ENCODE measurements at places on chromosomes 11 and 22.
A peak's percentile ranks its signal among the peaks of the same experiment; 100 is the strongest.

DNA sequence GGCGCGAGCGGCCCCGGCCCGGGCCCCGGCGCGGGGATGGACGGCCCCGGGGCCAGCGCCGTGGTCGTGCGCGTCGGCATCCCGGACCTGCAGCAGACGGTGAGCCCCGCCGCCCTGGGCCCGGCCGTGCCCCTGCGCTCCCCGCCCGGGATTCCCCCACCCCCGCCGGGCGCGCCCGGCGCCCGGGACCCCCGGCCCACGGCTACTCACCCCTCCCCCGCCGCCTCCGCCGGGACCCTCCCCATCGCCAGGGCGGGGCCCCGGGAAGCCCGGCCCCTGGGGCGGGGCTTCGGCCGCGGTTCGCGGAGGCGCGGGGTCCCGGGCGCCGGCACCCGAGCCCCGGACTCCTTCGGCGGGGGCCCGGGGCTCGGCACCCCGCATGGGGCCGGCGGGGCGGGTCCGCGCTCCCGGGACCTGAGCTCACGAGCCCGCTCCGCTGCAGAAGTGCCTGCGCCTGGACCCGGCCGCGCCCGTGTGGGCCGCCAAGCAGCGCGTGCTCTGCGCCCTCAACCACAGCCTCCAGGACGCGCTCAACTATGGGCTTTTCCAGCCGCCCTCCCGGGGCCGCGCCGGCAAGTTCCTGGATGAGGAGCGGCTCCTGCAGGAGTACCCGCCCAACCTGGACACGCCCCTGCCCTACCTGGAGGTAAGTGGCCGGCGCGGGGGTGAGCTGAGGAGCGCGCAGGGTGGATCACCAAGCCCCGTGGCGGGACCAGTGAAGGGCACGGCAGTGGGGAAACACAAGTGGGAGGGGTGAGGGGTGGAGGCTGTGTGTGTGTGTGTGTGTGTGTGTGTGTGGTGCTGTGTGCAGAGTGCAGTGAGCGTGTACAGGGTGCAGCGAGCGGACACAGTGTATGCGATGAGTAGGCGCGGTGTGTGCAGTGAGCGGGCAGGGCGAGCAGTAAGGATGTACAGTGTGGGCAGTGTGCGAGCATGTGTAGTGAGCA lies 2.3 kb downstream of the SHANK3 start:
- DNase-seq: no peak

GRCh38 chr11:64721359-64721699 lies 1.7 kb downstream of the NRXN2 start:
- no peak for DNase-seq

DNA sequence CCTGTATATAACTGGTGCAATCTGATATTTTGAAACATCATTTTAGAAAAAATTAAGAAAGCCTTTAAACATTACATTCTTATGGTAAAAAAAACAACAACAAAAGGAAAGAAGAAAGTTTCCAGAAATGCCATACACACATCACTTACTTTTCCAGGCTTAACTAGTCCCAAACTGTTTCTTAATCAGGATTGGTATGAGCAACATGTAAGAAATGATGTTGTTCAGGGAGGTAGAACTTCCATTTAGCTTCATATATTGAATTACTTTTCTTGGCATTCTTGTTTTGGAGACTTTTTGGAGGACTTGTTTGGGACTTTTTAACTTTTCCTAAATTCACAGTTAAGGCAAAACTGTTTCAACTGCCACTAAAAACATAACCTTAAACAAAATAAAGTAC lies 791.5 kb downstream of the METTL15 start:
- DNase-seq: no peak

DNA sequence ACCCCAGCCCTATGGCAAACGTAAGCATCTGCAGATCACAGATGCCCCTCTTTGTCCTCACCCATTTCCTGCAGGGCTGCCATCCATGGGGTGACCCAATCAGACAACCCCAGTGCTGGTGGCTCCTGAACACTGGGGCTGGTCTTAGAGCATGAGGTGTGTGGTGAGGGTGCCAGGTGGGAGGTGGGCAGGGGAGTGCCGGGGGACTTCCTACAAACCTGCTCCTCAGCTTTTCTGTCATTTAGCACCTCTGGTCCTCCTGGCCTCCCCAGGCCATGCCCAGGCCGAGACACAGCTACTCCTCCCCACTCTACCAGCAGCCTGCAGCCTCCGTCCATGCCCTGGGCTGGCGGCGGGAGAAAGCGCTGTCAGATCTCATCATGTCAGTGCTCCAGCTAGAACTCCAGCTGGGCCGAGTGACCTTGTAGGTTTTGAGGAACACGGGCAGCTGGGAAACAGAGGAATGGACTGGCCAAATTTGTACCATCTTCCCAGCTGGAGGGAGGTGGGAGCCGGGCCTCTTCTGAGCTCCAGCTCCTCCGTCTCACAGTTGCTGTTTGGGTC lies 157.7 kb upstream of the NECTIN1 start:
- no peak for DNase-seq

GRCh38 chr11:95453616-95454171 lies 222.7 kb upstream of the SESN3 start:
- DNase-seq: no peak

- DNase-seq: no peak
Observed at GRCh38 chr22:31099386-31099785, 8.0 kb downstream of the SELENOM start.

DNA sequence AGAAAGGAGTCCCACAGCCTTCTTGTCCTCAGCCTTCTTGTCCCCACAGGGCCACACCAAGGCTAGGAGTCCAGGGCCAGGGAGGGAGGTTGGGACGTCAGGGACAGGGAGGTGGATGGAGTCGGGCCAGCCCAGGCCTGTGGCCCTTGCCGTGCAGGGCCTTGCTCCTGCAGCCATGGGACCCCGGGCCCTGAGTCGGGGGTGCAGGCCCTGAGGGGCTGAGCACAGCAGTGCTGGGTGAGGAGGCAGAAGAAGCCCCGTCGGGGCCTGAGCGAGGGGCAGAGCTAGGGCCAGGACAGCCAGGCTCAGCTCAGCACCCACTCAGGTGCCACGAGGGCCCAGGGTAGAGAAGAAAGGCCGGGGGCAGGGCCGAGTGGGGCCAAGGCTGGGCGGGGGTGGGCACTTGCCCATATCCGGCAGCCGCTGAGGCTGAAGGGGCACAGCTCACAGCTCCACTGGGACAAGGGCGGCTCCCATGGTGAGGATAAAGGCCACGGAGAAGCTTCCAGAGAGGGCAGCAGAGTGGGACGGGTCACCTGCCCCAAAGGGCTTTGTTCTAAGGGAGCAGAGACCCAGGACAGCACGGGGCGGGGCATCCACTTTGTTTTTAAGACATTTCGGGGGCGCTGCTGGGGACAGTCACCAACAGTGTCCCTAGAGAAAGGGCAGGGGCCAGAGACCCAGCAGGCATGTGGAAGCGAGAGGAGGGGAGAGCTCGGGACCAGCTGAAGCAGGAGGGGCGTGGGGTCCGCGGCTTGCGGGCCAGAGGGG lies 3.6 kb downstream of the MLC1 start:
- no peak for DNase-seq

GRCh38 chr11:118012083-118012669 lies 26.0 kb downstream of the IL10RA start:
- DNase-seq: no peak

DNA sequence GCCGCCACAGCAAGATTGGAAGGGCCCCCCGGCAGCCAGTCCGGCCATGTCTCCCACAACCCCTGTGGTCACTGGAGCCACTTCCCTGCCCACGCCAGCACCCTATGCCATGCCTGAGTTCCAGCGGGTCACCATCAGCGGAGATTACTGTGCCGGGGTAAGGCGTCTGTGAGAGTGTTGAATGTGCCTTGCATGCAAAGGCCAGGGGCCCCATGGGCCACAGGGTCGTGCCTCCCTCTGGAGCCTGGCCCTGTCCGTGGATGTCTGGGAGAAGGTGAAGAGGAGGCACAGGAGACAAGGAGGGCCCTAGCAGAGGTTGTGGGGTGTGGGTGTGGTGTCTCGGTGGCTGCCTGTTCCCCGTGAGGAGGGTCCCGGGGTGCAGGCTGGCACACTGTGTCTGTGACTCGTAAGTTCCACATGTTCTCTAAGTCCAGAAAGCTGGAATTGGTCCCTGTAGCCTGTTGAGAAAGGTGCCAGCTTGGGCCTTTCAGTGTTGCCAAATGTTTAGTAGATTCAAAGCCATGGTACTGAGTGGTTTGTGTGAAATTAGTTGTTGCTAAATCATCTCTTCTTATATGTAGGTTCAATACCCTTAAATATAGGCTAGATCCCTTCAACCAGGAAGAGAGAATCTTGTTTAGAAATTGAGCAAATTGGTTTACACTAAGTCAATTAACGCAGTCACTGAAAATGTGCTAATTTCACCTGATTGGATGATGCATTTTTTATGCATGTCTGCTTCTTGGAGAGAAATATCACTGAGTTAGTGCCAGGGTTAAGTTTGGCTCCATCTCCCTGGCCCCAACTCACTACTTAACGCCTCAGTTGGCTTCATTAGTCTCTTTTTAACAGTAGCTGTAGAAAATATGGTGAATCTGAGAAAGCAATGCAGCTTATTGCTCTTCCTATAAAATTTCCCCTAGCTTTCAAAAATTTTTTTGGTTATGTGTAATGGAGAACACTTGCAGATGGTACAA lies 23.8 kb downstream of the AMPD3 start:
- DNase-seq: no peak

- DNase-seq: no peak
Observed at GRCh38 chr22:21759646-21760376, 24.2 kb upstream of the YPEL1 start.

GRCh38 chr22:23059284-23059948 lies 10.9 kb upstream of the GNAZ start:
- DNase-seq: no peak

DNA sequence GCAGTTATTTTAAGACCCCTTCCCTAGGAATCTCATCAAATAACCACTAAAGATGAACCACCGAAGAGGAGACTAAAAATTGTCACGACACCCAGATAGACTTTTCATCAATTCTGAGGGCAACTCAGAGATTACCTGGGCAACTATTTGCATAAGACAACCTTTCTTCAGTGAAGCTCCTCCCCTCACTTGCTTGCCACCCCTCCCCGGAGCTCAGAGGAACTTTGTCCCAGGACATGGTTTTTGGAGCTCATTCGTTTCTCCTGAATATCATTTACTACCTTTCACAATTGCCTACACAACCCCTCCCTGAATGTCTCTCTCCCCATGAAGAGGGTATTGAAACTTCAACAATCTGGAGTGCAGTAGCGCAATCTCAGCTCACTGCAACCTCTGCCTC lies 3.9 kb downstream of the AGBL2 start:
- no peak for DNase-seq

DNA sequence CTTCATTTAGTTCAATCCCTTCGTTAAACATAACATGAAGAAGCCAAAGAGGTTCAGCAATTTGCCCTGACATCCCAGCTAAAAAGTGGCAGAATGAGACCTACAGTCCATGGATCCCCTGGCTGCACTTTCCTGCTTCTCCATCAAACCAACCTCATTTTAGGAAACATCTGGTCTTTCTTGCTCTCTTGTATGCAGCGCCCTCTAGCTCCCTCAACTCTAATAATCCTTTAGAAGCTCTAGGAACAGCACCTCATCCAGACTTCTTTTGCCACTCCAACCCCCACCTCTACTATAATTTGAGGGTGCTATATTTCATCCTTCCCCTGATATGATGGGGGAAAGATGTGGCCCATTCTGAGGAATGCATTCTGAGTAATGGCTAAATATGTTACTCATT lies 7.4 kb downstream of the CNTF start:
- DNase-seq: no peak

GRCh38 chr11:1341928-1342524 lies 32.6 kb upstream of the TOLLIP start:
- no peak for DNase-seq

- no peak for DNase-seq
Observed at GRCh38 chr22:26632422-26633155, 10.8 kb downstream of the CRYBA4 start.

- no peak for DNase-seq
Observed at GRCh38 chr22:33130473-33130872, 72.3 kb upstream of the SYN3 start.

GRCh38 chr11:87236368-87236767 lies 198.6 kb downstream of the TMEM135 start:
- no peak for DNase-seq

DNA sequence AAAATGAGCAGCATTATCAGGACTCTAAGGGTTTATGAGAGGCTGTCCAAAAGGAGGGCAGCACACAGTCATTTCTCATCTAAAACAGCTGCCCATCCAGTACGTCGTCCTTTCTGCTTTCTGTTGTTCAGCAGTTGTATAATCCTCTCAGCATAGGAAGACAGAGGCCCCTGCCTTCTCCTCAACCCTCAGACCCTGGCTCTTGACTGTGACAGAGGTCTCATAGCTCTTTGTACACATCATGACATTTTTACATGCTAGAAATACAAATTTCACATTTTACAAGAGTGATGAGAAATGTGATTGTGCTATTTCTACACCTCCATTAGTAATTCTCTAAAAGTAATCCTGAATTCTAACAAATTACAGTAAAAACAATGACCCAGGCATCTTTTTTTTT lies 36.2 kb upstream of the ZC3H12C start:
- DNase-seq: no peak

GRCh38 chr11:73410627-73411026 lies 34.4 kb downstream of the RELT start:
- no peak for DNase-seq

DNA sequence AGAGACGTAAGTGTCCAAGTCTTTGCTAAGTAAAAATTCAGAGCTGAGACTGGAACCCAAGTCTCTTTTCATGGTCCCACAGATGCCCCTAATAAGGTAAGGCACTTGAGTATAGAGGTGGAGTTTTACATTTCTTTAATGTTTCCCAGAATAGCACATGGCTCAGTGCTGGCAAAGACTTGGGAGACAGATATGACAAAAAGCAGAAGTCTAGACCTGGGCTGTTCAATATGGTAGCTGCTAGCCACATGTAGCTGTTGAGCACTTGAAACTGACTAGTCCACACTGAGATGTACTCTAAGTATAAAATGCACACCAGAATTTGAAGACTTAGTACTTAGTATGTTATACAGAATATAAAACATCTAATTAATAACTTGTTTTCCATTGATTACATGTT lies 17.6 kb downstream of the VSTM5 start:
- DNase-seq: no peak

DNA sequence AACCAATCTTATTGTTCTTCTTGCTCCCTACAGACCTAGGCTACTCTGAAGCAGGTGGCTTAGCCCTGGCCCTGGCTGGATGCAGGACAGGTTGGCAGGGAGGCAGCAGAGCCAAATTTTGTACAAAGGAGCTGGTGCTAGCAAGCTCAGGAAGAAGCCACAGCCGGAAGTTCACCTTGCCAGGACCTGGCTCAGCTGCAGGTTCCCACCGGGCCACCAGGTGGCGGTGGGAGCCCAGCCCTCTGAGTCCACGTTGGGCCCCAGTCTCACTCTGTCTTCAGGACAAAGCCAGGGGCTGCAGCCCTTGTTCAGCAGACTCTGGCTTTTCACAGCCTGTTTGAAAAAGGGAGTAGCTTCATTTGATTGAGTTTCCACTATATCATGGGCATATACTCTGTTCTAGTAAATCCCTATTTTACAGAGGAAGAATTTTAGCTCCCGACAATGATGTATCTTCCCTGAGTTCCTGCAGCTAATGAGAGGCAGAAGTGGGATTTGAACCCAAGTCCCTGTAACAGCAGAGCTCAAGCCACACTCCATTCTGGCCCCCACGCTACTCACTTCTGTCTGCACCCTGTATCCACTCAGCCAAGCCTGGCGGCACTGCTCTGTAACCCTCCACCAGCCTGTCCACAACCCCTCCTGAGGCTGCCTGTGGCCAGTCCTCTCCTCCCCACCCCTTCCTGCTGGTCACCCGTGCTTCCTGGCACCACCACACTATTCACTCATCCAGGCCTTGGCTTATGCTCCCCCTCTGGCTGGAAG lies 3.3 kb downstream of the TKFC start:
- DNase-seq: peak; percentile 76

- no peak for DNase-seq
Observed at GRCh38 chr11:102983486-102983885, 28.0 kb upstream of the MMP13 start.

Data from effector CD4-positive, alpha-beta T cell (primary cell).